ENCODE measurements at places on chromosomes 3 and 15.

DNA sequence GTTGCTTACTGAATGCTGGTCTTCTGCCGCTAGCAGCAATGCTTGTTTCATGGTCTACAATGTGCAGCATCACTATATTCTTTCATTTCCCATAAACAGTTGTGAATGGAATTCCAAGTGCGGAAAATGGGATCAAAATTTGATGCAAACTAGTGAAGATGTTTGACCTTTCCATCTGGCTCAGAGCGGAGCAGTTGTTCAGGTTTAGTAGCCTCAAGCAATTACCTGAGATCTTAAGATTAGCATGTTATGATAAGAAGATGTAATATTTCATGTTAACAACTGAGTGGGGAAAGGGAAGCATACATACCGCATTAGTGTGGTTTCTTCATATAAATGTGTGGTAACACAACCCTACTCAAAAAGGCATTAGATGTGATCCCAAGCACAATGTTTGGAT, 221.1 kb upstream of the CFAP20DC start:
- DNase-seq: no peak

DNA sequence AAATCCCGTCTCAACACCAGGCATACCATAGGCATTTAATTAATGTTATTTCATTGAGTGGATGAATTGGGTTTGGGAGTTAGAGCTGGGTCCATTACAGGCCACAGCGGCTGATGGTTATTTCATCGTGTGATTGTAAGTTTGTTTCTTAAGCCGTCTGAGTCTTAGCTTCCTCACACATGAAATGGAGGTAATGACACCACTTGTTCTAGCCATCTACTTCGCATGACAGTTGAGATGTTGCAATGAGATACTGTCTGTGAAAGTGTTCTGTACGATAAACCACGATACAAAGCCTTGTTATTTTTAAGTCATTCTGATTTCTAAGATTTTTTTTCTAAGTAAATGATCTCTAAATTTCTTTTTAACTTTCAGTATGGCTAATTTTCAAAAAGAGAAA, 8.6 kb upstream of the TP63 start:
- DNase-seq: no peak

DNA sequence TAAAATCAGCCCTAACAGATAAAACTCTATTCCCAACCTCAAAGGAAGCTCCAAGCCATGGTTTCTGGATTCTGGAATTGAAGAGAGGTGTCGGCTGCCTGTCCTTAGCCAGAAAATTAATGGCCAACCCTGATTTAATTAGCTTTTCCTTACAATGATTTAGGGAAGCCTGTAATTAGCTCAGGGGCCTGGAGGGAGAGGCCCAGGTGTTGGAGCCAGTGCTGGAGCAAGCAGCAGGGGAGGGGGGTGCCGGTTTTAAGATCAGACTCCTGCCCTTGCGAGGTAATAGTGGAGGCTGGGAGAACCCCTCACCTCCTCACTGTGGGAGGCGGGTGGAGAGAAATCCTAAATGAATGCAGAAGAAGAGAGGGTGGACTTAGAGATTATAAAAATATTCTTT, 14.7 kb upstream of the ATP2B2 start:
- DNase-seq: peak; percentile 92

- DNase-seq: no peak
These were observed 25.0 kb upstream of the BCL6 start for GRCh38 chr3:187770224-187770623.

- no peak for DNase-seq
These were observed 1495.3 kb downstream of the SI start for GRCh38 chr3:163582967-163583366.

- no peak for DNase-seq
These were observed 9.4 kb downstream of the GOLGA6L2 start for GRCh38 chr15:23437673-23438072.

GRCh38 chr3:93867425-93867824, 106.3 kb downstream of the PROS1 start:
- DNase-seq: no peak

DNA sequence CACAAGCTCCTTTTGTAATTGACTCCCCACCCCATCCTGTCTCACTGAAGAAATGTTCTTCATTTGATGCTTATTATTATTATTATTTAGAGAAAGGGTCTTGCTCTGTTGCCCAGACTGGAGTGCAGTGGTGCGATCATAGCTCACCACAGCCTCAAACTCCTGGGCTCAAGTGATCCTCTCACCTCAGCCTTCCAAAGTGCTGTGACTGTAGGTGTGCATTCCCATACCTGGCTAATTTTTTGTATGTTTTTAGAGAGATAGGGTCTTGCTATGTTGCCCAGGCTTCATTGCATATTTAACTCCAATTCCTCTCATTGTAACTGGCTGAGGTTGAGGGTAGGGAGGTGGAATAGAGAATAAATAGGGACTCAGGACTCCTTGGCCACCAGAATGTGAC, 22.3 kb downstream of the SEMA5B start:
- no peak for DNase-seq

- peak; percentile 52 for DNase-seq
These were observed at the start of gene LRRK1 for GRCh38 chr15:100918690-100919480. LRRK1 (plus strand) TSS chr15:100919357; CDS start chr15:100924633, 5,276 bp downstream.

DNA sequence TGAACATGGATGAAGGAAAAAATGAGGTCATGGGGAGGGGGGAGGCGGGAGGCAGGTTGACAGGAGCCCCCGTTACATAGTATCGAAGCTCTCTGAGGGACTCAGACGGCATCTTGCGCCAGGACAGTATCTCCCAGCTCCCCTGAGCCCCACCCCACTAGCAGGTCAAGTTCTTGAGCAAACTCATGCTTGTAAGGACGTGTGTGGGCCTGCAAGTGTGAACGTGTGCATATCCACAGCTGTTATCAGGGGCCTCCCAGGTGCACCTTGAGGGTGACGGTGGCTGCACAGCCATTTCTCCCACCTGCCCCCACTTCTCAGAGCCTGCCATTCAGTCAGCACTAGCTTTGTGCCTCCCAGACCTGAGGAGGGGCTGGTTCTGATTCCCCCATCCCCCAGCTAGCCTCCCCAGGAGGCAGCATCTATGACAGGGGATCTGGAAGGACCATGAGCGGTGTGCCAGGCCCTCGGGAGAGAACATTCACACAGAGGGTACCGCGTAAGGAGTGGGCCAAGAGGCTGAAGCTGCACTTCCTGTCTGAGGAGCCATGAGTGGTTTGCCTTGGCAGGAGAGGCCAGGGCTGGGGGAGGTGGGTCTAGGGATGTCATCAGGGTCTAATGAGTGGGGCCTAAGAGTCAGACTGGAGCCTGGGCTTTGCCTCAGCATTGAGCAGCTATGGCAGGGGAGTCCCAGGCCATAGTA, 2.9 kb downstream of the SEMA3F start:
- no peak for DNase-seq

- no peak for DNase-seq
These were observed 9.6 kb downstream of the UBL7 start for GRCh38 chr15:74451322-74451721.

GRCh38 chr3:150414959-150415358, 6.9 kb downstream of the TSC22D2 start:
- DNase-seq: no peak

GRCh38 chr3:133874344-133874743, 21.3 kb downstream of the RAB6B start:
- no peak for DNase-seq

GRCh38 chr3:180018543-180018942, 18.2 kb downstream of the PEX5L start:
- peak; percentile 43 for DNase-seq
